ENCODE measurements at places on chromosomes 12 and 14. TPM values are rescaled to one million over a fixed set of nuclear protein-coding genes. Genes with fewer than 3 reads are reported as not detected.

The POTEM gene
- total RNA-seq: not detected

The IAPP gene
- not detected for total RNA-seq

The SPSB2 gene
- 37.5 TPM for total RNA-seq

The BBS10 gene
- 10.8 TPM for total RNA-seq

GRCh38 chr14:54221971-54222370 lies 174.8 kb upstream of the CDKN3 start:
- DNase-seq: no peak

DNA sequence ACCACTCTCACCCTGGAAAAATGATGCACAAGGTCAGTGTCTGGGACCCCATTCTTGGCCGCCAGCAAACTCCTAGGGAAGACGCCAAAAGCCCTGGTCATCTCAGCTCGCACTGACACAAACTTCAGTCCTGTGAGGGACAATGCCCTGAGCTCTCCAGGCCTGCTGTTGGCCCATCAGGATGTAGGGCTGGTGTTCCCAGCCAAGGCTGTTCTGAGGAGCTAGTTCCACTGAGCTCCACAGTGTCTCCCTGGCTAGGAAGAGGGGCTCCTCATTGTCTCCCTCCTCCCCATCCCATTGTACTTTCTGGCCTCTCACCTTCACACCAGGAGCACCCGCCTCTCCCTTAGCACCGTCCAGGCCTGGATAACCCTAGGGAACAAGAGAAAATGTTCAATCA lies 10.8 kb downstream of the COL2A1 start:
- DNase-seq: no peak

DNA sequence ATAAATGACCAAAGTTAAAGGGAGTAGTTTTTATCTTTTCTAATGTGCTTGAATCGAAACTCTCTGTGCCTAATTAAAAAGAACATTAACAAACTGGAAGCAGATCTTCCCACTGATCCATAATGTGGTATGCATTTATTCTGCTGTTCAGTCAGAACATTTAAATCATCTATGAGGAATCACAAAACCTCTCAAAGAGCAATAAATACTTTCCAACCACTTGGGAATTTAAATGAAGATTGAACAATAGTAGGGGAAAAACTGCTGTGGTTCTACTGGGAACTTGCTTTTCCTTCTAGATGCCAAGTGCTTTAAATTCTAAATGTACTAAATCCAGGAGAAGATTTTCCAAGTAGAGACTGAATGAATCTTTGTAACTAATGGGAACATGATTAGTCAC lies 12.3 kb upstream of the CHPT1 start:
- no peak for DNase-seq

DNA sequence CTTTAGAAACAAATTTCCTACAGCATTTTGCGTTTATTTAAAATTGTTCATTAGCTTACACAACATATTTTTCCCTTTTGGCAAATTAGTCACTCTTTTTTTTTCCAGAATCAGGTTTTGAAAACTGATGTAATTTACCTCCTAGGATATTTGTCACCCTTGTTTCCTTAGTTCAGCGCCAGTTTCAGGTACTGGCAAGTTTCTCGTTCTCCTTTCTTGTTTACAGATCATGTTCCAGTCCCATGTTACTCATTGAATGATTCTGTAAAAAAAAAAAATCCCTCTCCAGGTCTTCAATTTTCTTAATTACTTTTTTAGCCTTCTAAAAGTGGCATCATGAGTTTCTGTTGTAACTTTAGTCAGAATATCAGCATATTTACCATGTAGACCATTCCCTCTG lies 2.7 kb downstream of the PPP4R4 start:
- no peak for DNase-seq

DNA sequence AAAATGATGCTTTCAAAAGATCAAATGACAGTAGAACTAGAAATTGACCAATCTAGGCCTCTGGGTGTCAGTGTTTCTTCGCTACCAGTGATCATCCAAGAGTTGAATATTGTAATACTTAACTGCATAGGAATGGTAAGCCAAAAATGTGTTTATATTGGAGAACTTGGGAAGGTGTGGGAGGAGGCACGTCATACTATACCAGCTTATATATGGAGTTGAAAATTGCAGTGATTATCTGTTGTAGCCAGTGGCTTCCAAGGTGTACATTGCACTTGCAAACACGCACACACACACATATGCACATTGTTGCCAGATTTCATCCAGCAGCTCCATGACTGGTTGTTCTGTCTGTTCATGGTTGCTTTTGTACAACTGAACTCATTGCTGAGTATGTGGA lies 36.1 kb downstream of the EID3 start:
- peak; percentile 13 for DNase-seq

- DNase-seq: no peak
These were observed 22.9 kb downstream of the IRF2BPL start for GRCh38 chr14:77005559-77005958.

DNA sequence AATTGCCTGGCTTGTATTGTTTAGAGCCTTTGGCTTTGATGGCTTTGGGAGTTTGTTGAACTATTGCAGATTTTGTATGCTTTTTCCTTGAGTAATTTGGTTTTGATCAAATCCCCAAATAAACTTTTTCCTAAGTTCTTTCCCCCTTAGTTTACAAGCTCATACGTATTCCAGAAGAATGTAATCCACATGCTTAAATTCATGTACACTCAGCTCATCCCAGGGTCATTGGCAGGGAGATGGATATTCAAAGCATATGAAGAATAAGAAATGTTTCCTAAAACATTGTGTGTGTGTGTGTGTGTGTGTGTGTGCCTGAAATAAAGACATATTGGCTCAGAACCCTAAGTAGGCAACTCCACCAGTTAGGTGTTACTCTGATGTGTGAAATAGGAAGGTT lies 89.4 kb downstream of the TMEM30B start:
- DNase-seq: no peak

GRCh38 chr14:89372512-89372883 lies 44.5 kb downstream of the FOXN3 start:
- no peak for DNase-seq

- no peak for DNase-seq
These were observed 2.4 kb downstream of the EMP1 start for GRCh38 chr12:13198876-13199275.

- DNase-seq: no peak
These were observed 181.1 kb upstream of the HIF1A start for GRCh38 chr14:61513986-61514830.

Measured in lung (tissue), 17 donors.